ENCODE measurements at places on chromosomes 5 and 9.

DNA sequence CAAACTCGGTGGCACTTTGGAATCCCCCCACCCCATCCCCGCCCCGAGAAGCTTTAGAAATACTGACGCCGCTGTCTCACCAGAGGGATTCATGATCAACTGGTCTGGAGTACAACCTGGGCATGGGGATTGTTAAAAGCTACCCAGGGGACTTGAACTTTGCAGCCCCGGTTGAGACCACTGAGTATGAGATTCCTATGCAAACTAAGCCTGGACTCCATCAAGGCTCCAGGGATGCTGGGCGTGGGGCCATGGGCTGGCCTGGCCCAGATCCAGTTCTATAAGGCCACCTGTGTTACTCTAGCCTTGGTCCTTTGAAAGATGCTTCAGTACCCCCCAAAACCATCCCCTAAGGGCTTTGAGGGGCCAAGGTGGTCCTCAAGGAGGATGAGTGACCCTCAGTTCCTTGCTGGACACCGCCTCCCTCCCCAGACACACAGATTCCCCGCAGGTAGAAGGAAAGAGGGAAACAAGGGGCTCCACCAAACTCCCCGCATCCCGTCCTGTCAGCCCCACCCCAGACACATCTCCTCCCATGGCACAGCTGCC lies 68.5 kb downstream of the MRPL36 start:
- no peak for DNase-seq

GRCh38 chr9:135711391-135711790 lies 9.4 kb downstream of the KCNT1 start:
- no peak for DNase-seq

- no peak for DNase-seq
Measured at GRCh38 chr5:34620185-34620584, 35.9 kb upstream of the RAI14 start.

DNA sequence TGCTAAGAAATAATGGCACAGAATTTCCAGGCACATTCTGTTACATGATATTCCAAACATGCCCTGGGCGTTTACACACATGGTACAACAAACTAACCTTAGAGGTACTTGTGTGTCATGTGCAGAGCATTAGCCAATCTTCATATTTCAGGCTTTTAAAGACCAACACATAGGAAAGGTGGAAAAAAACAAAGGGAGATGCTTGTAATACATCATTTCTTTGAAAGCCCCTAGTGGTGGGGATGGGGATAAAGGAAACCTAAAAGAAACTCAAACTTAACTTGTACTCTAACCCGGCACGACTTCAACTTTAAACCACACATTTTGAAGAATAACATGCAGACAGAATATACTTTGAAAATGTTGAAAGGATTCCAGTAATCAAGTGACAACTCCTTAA lies 133.6 kb downstream of the PTPRD start:
- peak; percentile 45 for DNase-seq

DNA sequence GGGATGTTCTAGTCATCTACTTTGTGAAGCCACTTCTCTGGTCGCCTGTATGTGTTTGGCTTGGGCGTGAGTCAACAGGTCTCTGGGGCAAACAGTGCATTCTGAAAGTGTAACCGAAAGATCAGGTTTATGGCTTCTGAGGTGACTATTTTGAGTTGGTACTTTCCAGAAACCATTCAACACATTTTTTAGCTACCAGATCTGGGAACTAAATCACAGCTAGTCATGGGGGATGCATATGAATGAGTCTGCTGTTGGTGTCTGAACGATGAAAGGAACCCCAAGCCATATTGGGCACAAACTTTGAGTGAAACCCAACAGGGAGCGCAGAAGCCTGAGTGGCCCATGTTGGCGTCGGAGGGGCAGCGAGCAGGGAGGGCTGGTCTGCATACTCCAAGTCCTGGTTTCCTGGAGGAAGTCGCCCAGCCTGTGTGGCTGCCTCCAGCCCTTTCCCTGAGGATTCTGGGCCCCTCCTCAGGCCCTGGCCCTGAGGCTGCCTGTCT lies 35.3 kb downstream of the UBE2QL1 start:
- no peak for DNase-seq

DNA sequence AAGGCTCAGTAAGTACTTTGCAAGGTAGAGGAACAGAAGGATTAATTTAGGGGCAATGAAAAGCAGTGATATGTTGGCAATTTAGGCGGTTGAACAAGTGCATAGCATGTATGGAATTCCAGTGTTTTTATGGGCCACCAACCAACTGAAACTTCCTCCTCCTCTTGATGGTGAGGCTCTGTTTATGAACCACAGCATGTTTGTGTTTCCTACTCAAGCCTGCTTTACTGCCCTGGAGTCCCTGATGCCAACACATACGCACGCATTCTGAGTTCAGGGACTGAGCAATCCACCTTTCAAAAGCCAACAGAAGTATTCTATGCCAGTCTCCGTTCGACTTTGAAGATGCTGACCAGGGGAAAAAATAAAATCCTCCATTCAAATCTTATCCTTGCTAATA lies 417.5 kb downstream of the EFNA5 start:
- no peak for DNase-seq

DNA sequence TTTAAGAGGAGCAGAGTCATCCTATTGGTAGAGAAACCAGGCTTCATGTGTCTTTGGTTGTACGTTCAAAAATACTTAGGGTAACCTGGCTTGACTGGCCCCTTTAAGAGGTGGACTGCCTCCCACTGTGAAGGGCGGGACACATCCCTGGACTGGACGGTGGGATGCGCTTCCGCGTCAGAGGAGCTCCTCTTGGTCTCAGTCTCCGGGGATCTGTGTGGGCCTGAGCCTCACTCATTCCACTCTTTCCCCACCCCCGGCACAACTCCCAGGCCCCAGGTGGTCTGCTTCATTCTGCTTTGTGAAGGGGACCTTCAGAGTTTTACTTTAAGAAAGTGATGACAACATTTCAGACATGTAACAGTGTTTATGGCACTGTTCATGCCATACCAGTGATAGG lies 601.1 kb downstream of the IRX1 start:
- DNase-seq, result no peak

GRCh38 chr5:155728857-155729683 lies 597.9 kb upstream of the SGCD start:
- DNase-seq, result peak; percentile 52

DNA sequence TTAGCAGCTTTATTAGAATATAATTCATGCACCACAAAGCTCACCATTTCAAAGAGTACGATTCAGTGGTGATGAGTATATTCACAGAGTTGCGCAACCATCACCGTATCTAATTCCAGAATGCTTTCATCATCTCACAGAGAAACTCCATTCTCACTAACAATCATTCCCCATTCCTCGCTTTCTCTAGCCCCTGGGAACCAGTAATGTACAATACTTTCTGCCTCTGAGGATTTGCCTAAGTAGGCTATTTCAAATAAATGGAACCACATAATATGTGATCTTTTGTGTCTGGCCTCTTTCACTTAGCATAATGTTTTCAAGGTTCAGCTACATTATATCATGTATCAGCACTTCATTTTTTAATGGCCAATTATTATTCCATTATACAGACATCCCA lies 145.1 kb upstream of the ADAMTS16 start:
- DNase-seq, result no peak

- DNase-seq, result no peak
Measured at GRCh38 chr5:138829341-138829740, 45.8 kb downstream of the LRRTM2 start.

DNA sequence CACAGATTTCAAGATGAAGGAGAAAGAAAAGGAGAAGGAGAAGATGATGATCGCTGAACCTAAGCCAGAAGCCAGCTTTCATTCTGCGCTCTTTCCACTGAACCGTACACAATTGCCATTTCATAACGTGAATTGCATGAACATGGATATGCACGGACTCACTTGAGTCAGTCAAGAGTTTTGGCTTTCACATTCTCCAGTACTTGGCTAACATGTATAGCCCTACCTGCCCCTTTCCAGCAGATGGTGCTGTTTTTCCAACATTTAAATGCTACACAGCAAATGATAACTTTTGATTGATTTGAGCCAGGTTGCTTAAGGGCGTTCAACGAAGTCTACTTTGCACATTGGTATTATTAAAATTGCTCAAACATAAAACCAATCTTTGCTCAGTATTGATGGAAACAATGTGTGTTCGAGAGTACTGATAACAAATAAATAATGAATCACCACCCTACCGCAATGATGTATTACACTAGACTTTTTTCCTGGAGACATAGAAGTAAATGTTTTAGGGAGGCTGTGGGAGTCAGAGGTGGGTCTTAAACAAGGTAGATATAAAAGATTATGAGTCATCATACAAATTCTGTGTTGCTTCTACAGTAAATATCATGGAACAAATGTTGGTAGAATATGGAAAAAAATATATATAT lies 196.4 kb downstream of the TRPM3 start:
- DNase-seq, result peak; percentile 75

DNA sequence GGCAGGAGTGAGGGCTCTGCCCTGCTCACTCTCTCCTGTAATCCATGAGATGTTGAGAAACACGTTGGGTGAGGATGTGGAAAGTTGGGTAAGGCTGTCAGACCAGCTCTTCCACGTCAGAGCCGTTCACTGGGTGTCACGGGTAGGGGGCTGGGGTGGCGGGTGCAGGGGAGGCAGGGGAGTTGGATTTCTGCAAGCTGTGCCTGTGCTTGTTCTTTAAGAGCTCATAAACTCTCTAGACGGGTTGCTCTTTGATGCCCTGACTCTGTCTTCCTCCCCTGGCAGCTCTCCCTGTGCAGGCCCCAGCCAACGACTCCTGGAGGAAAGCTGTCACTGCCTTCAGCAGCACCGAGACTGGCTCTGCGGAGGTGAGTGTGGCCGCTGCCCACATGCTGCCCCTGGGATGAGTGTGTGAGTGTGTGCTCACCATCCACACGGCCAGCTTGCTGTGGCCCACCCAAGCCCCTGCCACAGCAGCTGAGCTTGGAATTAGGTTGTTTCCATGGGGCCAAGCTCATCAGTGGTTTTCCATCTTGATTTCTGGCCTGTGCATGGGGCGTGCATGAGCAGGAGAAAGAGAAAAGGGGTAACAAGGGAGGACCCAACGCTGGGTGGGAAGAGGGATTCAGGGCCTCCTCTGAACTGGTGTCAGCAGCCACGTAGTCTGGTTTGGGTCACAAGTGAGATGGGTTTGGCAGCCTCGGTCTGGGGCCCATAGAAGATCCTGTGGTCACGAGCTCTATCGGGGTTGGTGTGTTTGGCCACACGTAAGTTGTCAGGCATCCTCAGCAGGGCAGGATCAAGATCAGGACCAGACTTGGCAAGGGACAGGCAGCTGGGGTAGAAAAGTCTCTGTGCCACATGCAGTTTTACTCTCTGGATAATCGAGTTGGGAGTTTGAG lies 21.0 kb upstream of the POMT1 start:
- no peak for DNase-seq

DNA sequence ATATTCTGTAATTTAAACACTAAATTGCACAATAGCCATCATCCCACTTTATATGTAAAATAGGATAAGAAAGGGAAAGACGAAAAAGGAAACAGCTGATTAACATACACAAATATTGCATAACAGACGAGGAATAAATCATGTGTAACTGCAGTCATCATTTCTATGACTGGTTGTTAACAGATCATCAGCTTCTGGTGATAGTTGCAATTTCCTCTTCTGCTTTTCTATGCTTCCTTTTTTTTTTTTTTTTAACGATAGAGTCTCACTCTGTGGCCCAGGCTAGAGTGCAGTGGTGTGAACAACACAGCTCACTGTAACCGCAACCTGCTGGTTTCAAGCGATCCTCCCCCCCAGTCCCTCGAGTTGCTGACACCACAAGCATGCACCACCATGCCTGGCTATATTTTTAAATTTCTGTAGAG lies 22.5 kb upstream of the JAKMIP2 start:
- DNase-seq, result no peak

DNA sequence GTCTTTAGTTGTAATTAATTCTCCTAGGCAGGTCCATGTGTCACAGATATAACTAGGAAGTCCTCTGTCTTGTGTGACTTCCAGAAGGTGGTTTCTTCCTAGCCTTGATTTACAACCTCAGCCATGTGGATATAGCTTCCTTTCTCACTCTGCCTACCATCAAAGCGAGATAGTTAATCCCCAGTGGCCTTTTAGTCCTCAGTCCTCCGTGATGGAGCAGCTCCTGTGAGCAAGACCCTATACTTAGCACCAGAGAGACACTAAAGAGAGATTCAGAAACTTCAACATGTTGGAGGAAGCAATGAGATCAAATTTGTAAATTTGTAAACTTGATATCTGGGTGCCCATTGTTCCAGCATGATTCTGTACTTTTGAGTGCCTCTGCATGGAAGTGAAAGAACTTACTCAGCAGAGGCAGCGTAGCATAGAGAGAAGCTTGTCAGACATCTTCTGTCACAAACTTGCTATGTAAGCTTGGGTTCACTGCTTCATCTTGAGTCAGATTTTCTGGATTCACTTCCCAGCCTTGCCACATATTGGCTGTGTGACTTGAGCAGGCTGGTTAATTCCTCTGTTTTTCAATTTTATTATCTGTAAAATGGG lies 170.2 kb upstream of the NR3C1 start:
- no peak for DNase-seq

GRCh38 chr9:87770616-87771315 lies 44.8 kb downstream of the CTSL start:
- DNase-seq, result no peak

DNA sequence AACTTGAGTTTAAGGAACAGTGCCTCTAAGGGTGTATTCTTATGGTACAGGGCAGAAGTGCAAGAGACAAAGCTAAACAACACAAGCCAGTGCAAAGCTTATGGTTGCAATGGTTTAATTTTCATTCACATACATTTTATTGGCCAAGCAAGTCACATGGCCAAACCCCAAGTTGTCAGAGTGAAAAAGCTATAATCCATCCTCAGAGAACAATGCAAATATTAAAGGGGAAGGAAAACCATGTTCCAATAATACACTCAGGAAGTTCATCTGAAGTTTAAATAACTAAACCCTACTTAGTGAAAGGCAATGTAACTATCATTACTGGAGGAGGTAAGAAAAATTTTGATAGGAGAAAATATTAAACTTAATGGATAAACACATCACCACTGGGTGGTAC lies 26.6 kb upstream of the TLR4 start:
- DNase-seq, result no peak

- DNase-seq, result no peak
Measured at GRCh38 chr9:137873858-137874362, 3.7 kb upstream of the CACNA1B start.

GRCh38 chr5:41891066-41891707 lies 13.0 kb upstream of the RIMOC1 start:
- DNase-seq, result no peak

- DNase-seq, result no peak
Measured at GRCh38 chr5:115170929-115171510, 1.3 kb upstream of the TRIM36 start.

GRCh38 chr5:59555596-59555995 lies 337.9 kb downstream of the PDE4D start:
- peak; percentile 42 for DNase-seq

Measured in mesendoderm (in vitro differentiated cells).